ENCODE measurements at places on chromosomes 7 and 10.

DNA sequence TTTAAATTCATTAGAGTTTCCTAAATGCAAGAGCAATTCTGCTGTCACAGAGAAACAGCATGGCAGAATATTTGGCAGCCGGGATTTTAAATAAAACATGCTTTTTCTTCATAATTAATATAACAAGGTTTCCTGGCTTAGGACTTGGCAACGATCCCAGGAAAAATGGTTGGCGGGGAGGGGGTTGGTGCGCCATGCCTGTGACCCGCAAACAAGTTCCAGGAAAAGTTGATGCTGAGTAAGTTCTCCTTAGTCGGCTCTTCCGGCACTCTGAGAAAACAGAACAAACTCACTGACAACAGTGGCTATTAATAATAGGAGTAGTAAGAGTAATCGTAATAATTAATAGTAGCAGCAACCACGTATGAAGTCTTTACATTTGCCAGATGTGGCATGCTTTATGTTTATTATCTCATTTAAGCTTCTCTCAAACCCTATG, 4.6 kb downstream of the HABP2 start:
- no peak for DNase-seq

DNA sequence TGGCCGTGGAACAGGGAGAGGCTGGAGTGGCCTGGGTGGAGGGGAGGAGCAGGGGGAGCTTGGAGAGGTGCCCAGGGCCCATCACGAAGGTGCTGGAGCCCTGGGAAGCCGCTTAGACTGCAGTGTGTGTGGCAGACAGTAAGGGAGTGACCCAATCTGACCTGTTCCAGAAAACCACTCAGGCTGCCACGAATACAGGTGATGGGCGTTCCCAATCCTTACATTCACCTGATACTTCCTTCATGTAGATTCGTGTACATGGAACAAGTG, 161.7 kb downstream of the SVIL start:
- DNase-seq = no peak

- no peak for DNase-seq
These were observed 326.6 kb upstream of the IGFBP3 start for GRCh38 chr7:46247664-46248063.

- no peak for DNase-seq
These were observed 13.4 kb downstream of the CFAP43 start for GRCh38 chr10:104218751-104219150.

DNA sequence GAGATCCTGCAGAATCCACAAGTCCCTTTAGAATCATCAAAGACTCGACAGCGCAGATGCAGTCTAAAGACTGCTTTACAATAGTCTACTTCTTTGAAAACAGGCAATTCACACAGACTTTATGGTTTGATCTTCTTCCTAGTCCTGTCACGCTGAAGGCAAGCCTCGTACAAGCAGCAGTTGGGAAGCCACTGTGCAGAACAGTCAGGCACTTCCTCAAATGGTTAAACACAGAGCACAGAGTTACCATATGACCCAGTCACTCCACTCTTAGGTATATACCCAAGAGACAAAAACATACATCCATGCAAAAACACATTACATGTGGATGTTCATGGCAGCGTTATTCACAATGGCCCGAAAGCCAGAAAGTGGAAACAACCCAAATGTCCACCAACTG, 41.4 kb downstream of the LRRC20 start:
- no peak for DNase-seq

- DNase-seq = no peak
These were observed 37.0 kb downstream of the PFKP start for GRCh38 chr10:3104251-3104918.

- no peak for DNase-seq
These were observed 55.6 kb upstream of the DLX6 start for GRCh38 chr7:96949766-96950165.

DNA sequence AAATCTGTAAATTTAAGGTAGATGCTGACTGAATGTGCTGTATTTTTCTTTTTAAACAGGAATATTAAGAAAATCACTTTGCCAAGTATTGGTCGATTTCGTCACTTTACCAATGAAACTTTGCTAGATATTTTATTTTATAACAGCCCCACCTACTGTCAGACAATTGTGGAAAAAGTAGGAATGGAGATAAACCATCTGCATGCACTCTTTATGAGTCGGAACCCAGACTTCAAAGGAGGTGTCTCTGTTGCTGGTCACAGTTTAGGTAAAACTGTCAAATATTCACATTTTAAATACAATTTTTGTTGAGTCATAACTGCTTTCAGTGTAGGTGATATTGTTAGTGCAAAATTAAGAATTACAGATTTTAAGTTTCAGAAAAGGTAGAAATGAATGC, 25.2 kb downstream of the SEC23IP start:
- no peak for DNase-seq

DNA sequence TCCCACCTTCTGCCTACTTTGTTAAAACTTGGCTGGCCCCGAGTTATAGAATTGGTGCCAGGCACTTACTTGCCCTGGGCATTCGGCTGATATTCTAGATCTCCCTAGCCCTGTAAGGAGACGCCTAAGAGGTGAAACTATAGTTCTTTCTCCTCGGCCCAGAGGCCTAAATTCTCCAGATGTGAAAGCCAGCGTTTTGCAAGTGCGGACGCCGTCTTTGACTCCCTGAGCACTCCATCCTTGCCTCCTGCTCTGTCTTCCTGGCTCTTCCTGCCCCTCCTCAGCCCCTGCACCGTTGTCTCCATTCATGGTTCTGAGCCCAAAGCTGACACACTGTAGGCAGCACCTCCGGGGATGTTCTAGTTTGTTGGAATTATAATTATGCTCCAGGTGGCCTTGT, 11.2 kb downstream of the SMKR1 start:
- no peak for DNase-seq

GRCh38 chr10:50286517-50286916, 35.2 kb upstream of the ASAH2 start:
- no peak for DNase-seq

DNA sequence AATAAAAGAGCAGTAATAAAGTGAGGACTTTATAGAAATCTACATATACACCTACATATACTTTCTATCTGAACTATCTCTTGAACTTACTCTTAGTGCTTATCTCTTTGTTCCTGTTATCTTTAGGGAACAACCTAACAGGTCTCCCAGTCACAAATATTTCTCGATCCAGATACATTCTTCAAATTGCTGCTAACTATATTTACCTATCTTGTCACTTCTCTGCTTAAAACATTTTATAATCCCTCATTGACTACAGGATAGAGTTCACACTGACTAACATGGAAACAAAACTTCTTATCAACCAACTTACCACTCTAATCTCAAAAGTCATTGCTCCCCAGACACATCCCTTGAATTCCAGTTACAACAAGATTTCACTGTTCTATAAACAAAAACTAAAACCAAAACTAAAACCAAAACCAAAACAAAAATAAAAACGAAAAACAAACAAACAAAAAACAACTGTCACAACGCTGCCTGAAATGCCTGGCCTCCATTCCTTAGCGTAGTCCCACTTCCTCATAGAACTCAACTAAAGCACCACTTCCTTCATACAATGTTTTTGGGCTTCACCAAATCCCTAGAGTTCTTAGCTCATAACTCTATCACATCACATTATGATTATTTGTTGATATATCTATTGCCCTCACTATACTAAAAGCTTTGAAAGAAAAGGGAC, 134.7 kb downstream of the SEMA3D start:
- DNase-seq = no peak

GRCh38 chr7:112515989-112516388, 35.2 kb downstream of the LSMEM1 start:
- no peak for DNase-seq

- no peak for DNase-seq
These were observed 177.3 kb upstream of the TMEM72 start for GRCh38 chr10:44733501-44734488.

GRCh38 chr10:78218798-78219490, 185.3 kb downstream of the RPS24 start:
- DNase-seq = no peak

GRCh38 chr7:70794962-70795361, 337.0 kb upstream of the GALNT17 start:
- no peak for DNase-seq

GRCh38 chr7:88243345-88243909, 23.6 kb upstream of the SRI start:
- DNase-seq = peak; percentile 0

DNA sequence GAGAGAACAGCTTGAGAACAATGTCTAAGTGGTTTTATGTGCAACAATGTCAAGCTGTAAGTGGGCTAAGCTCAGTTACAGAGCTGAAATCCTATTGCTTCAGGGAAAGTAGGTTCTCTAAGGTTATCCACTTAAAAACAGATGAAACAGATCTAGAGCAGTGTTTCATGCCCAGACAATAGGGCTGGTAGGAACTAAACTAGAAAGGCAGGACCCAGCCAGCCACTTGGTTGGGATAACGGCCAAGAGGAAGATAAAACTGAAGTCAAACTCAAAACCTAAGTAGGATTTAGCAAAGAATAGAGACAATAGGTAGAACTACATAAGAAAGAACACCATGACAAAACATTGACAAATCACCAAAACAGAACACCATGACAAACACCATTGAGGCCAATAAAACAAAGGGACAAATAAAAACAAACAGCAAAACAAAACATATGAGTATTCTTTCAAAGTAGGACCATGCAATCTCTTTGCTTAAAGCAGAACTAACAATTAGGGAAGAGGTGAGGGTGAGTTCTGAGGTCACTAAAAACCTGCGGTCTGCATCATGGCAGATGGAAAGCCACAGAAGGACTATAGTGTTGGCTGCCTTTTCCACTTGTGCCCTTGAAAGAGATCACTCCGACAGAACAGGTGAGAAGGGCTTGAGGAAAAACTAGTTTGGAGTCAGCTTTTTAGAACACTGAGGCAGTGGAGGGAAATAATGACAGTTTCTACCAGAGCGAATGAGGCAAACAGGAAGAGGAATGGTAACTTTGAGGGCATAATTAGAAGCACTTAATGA, 81.0 kb downstream of the HGF start:
- DNase-seq = no peak

- no peak for DNase-seq
These were observed 102.8 kb downstream of the PRKG1 start for GRCh38 chr10:51176976-51177695.

DNA sequence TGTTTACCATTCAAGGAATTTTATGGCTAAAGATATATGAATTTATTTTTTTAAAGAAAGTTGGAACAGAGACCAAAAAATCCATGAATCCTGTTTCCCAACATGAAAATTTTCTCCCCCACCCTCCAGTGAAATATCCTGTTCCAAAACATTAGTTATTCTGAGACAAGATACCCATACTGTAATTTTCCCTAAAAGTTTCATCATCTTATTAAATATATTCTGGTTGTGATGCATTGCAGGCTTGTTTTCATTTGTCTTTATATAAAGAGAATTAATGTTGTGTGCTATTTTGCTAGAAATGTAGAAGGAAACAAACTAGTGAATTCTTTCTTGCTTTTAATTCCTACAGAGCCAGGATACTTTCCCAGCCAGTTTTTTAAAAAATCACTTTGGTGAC, 106.6 kb downstream of the EXOC4 start:
- no peak for DNase-seq

DNA sequence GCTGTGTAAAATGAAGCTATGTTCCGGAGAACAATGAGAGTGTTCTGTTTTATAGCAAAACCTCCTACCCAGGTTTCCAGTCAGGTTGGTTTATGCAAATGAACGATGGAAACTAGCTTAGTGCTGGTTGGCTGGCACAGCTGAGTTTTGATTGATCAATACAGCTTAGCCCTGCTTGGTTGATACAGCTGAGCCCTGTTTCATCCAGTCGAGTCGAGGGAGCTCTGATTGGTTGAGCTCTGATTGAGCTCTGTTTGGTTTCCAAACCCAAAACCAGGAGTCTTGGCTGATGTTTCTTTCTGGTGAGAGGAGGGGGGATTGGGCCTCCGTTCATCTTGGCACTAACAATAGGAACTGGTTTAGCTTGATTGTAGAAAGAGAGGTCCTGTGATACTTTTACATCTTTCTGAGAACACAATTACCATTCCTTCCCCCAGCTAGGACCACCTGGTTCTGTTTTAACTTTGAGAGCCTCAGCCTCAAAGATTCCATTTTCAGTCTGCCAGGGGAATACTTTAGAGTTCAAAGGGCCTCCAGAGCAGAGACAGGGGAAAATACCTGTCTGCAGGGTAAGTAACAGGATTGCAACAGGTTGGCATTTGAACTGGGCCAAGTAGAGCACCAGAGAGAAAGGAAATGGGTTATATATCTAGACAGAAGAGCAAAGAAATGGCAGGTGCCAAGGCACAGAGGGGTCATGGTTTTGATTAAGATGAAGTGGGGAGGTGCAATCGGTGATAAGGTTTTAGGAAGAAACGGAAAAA, 210.9 kb downstream of the GRM8 start:
- DNase-seq = no peak
